Placental epithelial cell (primary cell): ENCODE measurements at places on chromosomes 5 and 9. TPM values are rescaled to one million over a fixed set of nuclear protein-coding genes. Genes with fewer than 3 reads are reported as not detected.

CYSTM1 gene
- total RNA-seq = 1.2 and 1.6 TPM in 2 replicates

CHMP5 gene
- total RNA-seq = 58.5 and 64.8 TPM in 2 replicates

CTSV gene
- total RNA-seq = 10.2 and 15.0 TPM in 2 replicates

KCNV2 gene
- total RNA-seq = not detected in 2 replicates

RNF183 gene
- total RNA-seq = 0.39 TPM in 1 of 2 replicates, not detected in the other

PTGES gene
- 309 and 422 TPM in 2 replicates for total RNA-seq

BHMT2 gene
- total RNA-seq = not detected in 2 replicates

FCN2 gene
- not detected in 2 replicates for total RNA-seq

CNTLN gene
- 3.5 and 9.4 TPM in 2 replicates for total RNA-seq

RNF224 gene
- 0.76 and 2.0 TPM in 2 replicates for total RNA-seq

DIAPH1 gene
- total RNA-seq = 34.2 and 47.4 TPM in 2 replicates

ADAMTSL2 gene
- total RNA-seq = not detected in 2 replicates

TRIM36 gene
- 0.98 TPM in 1 of 2 replicates, not detected in the other for total RNA-seq

MARCHF6 gene
- 57.3 and 60.7 TPM in 2 replicates for total RNA-seq

ADRA1B gene
- total RNA-seq = 8.6 and 13.7 TPM in 2 replicates

MYOT gene
- not detected in 2 replicates for total RNA-seq

CENPP gene
- 0.87 and 2.0 TPM in 2 replicates for total RNA-seq

DBH gene
- total RNA-seq = not detected in 2 replicates

SLC25A48 gene
- not detected in 2 replicates for total RNA-seq

PCDHGA3 gene
- 0.33 and 1.2 TPM in 2 replicates for total RNA-seq

STPG3 gene
- not detected in 2 replicates for total RNA-seq

WDR31 gene
- 1.7 and 2.0 TPM in 2 replicates for total RNA-seq

BARX1 gene
- 0.39 TPM in 1 of 2 replicates, not detected in the other for total RNA-seq

PPP3R2 gene
- total RNA-seq = not detected in 2 replicates

GPSM1 gene
- total RNA-seq = 23.6 and 29.0 TPM in 2 replicates
